ENCODE measurements at places on chromosomes 5 and 9. TPM values are rescaled to one million over a fixed set of nuclear protein-coding genes. Genes with fewer than 3 reads are reported as not detected.

- H3K27ac ChIP-seq, result no peak overlapping the region
- H3K4me1 ChIP-seq, result no peaks in the 10 kb centered on the region
- H3K4me3 ChIP-seq, result no peak overlapping the region
- H3K36me3 ChIP-seq, result no peaks in the 10 kb centered on the region
- no peak for DNase-seq
- H3K27me3 ChIP-seq, result no peaks in the 10 kb centered on the region
These were observed 1409.7 kb upstream of the CDH18 start for GRCh38 chr5:21397693-21398092.

GRCh38 chr5:153831973-153832372 is 206.7 kb downstream of the FAM114A2 start:
- no peak for DNase-seq
- no peaks in the 10 kb centered on the region for H3K27me3 ChIP-seq
- no peaks in the 10 kb centered on the region for H3K4me1 ChIP-seq

- H3K4me1 ChIP-seq, result peaks cover 4% of the 10 kb centered on the region
- no peak for DNase-seq
- H3K4me3 ChIP-seq, result no peak overlapping the region
- no peaks in the 10 kb centered on the region for H3K27me3 ChIP-seq
- no peaks in the 10 kb centered on the region for H3K36me3 ChIP-seq
- no peak overlapping the region for H3K27ac ChIP-seq
These were observed 32.8 kb upstream of the PLIN2 start for GRCh38 chr9:19160085-19160484.

DNA sequence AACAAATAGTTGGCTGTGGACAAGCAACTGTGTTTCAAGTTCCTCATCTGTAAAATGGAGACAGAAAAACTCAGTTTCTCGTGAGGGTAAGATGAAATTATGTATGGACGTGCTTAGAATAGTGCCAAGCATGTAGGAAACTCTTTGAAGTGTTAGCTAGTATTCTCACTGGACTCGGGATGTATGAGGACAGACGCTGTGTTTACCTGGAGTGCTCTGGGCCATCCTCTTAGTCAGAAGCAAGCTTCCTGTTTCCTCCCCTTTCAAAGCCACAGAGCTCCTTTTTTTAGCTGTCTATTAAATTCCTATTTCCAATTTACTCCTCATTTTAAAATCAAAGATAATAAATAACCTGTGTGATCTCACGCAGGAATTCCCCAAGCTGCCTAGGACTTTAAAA is 23.8 kb upstream of the IQGAP2 start:
- H3K4me1 ChIP-seq, result no peaks in the 10 kb centered on the region
- H3K36me3 ChIP-seq, result no peaks in the 10 kb centered on the region
- H3K4me3 ChIP-seq, result no peak overlapping the region
- DNase-seq, result no peak
- H3K27ac ChIP-seq, result no peak overlapping the region

Gene SLC45A2
- 0.30 TPM for total RNA-seq

Gene BAAT
- total RNA-seq, result 0.17 TPM

All from heart left ventricle (tissue), 16 donors.